H9 (cell line): ENCODE measurements at places on chromosomes 7 and 10.
A peak's percentile ranks its signal among the peaks of the same experiment; 100 is the strongest.

DNA sequence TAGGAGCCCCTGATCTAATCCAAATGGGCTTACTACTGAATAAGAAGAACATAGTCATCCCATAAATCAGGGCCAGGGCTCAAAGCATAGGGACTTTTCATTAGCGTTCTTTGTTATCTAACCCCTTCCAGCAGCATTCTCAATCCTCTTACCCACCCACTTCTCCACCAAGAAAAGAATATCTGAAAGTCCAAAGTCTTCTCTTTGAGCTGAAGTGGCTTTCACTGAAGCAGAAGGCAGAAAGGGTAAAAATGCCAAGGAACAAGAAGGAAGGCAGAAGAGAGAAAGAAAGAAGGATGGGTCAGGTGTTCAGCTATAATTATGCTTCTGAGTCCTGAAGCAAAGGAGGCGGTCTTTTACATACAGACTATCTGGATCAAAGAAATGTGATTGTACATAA lies 10.2 kb downstream of the TRPV5 start:
- DNase-seq: no peak

DNA sequence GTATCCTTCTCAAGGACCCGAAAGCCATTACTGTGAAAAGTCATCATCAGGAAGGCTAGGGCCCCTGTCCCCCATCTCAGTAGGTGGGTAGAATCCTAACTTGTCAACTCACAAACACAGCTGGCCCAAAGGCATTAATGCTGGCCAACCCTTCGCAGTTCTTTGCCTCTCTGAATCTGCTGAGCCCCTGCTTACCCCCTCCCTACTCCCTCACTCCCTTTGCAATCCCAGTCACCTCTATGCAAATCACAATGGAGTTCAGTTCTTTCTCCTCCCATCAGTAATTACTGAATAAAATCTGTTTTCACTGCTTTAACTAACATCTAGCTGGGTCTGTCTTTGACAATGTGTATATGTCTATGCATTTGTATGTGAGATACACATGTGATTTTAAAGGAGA lies 38.1 kb upstream of the AOAH start:
- DNase-seq: peak; percentile 36

- DNase-seq: no peak
Observed at GRCh38 chr10:113648478-113648877, 15.4 kb downstream of the NRAP start.

- DNase-seq: no peak
Observed at GRCh38 chr10:88026031-88026430, 162.6 kb downstream of the PTEN start.

GRCh38 chr10:43000021-43000411 lies 76.9 kb upstream of the RET start:
- DNase-seq: no peak
